ENCODE measurements at places on chromosomes 2 and 18.

GRCh38 chr2:241040081-241040803 is 41.8 kb downstream of the SNED1 start:
- no peak for DNase-seq

- DNase-seq = no peak
Observed at GRCh38 chr18:48925491-48925780, 25.3 kb downstream of the SMAD7 start.

- DNase-seq = no peak
Observed at GRCh38 chr18:74171910-74172606, 23.7 kb downstream of the TIMM21 start.

GRCh38 chr2:12207491-12207890 is 461.1 kb downstream of the LPIN1 start:
- no peak for DNase-seq

GRCh38 chr2:167209784-167210183 is 321.5 kb downstream of the XIRP2 start:
- DNase-seq = no peak

- DNase-seq = no peak
Observed at GRCh38 chr18:39843546-39843945, 2111.5 kb upstream of the PIK3C3 start.

- DNase-seq = no peak
Observed at GRCh38 chr18:56036741-56037140, 448.7 kb upstream of the TCF4 start.

DNA sequence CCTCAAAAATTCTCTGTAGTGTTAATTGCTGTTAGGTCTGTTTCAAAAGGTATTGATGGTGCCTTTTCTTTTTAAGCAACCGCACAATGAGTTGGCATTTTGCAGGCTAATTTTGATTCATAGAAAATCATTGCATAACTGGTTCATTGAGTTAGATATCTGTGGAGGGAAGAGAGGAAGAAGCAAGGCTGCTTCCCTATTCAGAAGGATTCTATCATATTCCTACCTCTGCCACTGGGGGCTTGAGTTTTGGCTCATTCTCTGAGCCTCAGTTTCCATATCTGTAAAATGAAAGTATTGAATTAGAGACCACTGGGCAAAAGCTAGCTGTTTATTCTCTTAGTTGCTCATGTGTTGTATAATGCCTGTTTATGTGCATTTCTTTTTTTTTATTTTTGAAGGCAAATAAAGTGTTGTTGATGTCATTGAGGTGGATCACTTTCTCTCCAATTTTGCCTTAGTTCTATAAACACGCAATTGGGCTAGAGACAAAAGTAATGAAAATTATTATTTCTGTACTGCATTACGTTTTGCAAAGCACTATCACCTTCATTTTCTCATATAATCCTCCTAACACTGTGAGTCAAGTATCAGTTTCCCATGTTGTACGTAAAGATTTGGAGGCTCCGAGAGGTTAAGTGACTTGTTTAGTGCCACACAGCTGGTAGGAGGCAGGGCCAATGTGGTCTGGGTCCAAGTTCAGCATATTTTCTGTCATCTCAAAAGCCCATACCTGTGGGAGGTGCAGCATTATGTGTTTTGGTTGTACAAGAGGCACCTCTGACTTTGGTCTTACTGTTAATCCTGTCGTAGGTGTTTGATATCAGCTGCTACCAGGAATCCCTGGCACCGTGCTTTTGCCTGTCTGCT is 5.9 kb downstream of the TRIB2 start:
- DNase-seq = no peak

DNA sequence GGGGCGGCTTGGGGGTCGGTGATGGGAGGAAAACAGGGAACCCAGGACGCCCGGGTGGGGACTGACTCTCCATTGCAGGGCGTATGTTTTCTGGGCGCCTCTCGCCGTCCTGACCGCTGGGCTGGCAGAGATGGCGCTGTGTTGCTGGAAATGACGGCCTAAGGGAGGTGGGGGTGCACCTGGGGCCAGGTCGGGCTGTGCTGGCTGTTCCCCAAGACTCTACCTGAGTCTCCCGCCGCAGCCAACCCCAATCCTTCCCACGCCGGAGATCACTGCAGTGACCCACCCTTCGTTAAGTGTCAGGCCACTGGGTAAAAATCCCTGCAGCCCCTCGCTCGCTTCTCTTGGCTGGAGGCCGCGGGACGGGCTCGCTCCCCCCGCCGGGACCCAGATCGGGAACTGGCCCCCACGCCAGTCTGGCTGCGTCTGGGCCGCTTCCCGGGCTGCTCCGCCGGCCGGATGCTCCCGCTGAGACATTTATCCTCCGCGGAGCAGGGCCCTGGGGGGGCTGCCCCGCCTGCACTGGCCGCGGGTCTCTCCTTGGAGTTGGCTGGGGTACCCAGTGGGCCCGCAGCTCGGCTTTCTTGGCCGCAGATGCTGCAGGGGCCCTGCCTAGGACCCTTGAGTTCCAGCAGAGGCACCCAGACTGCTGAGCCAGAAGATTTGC is 7.8 kb upstream of the ARMC9 start:
- no peak for DNase-seq

DNA sequence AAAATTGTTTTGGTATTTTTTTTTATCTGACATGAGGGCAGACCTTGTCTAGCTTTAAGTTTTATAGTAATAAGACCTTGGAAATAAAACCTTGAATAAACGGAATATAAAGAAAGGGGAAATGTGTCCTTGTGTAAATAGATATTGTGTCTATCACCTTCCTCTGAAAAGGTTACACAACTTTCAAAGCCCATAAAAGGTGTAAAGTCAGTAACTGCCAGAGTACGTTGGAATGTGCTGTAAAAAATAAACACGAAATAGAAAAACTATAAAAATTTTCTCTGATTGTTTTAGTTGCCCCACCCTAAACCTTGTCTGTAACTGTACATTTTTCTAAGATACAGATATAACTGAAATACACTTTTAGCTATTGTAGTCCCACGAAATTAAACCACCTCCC is 82.3 kb downstream of the ZEB2 start:
- no peak for DNase-seq

DNA sequence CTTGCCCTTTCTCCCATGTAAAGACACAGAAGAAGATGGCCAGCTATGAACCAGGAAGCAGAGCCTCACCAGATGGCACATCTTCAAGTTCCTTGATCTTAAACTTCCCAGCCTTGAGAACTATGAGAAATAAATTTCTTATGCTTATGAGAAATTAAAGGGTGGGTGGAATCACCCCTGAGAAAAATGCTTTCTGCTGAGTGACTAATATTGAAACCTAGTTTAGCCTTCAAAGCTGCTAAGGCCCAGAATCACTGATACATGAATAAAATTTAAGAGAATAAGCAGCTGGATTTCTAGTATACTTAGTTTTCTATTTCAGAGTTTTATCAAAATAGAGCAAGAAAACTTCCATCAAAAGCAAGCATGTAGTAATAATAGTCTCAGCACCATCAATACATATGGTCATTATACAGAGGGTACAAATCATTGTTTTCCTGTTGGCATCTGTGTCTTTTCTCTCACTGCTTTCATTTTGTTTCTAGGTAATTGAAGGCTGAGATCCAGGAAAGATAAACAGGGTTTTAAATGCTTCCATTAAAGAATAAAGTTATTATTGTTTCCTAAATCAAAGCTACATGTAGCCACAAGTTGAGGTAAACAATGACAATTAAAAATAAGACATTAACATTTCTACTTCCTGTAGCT is 53.3 kb upstream of the COL5A2 start:
- DNase-seq = no peak

GRCh38 chr2:130391872-130392670 is 36.2 kb downstream of the PTPN18 start:
- no peak for DNase-seq

DNA sequence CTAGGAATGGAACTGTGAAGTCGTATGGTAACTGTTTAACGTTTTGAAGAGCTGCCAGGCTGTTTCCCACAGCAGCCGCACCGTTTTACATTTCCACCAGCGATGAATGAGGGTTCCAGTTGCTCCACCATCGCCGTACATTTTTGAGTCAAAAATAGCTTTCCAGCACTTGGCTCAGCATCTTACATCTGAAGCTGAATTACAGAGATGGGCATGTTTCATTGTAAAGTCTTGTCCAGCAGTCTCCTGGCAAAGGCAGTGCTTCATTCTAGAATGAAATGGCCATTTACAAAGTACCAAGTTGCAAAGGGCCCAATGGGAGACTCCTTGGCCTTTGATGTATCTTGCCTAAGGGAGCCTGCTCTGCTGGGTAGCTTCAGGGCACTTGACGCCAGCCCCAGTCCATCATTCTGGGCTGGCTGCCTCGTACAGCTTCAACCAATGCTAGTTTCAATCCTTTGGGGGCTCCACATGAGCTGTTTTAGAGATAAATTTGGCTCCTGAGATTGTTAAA is 45.1 kb downstream of the ATIC start:
- DNase-seq = no peak

DNA sequence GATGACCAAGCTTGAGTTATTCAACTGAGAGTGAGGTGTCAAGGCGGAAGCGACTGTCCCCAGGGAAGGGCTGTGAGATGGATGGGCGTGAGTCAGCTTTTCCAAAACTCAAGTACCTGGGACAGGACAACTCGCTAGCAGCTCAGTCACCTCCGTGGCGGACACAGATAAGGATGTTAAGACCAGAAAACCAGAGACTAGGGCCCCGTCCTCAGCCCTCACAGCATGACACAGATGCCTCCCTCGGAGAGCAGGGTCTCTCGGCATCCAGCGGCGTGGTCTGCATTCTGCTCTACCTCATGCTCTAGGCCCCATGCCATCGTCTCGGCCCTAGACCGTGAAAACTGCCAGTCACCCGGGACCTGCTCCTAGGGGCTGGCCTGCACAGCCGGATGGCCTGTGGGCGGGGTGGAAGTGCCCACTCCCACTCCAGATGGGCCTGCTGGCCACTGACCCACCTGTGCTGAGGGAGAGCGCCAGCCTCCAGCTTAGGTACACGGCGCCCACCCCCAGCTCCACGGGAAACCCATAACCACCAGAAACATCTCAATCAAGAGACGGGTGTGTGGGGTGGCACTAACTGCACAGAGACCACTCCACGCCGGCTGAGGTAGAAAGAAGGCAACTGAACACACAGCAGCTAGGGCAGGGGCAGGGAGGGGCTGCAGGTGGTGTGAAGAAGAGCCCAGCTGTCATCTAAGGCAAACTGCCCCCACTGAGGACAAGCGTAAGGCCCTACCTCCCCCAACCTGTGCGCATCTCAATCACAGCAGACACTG is 39.8 kb downstream of the ANO7 start:
- no peak for DNase-seq

- no peak for DNase-seq
Observed at GRCh38 chr2:111159641-111160040, 38.9 kb downstream of the BCL2L11 start.

- DNase-seq = no peak
Observed at GRCh38 chr2:25063876-25064660, 22.2 kb downstream of the EFR3B start.

DNA sequence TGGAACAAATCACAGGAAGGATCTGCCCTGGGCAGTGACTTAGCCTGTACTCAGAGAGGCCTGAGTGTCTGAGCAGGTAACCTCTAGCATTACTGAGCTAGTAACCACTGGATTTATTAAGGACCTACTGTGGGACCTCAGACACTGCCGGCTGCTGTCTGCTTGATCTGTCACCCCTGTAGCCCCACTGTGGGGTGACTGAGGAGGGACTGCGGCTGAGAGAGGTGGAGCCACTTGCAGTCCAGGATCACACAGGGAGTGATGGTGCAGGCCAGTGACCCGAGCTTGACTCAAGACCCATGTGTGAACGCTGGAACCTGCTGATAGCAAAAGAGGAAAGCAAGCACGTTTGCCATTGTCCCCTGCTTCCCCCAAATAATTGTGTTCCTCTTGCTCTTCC is 15.6 kb downstream of the CHMP1B start:
- no peak for DNase-seq

DNA sequence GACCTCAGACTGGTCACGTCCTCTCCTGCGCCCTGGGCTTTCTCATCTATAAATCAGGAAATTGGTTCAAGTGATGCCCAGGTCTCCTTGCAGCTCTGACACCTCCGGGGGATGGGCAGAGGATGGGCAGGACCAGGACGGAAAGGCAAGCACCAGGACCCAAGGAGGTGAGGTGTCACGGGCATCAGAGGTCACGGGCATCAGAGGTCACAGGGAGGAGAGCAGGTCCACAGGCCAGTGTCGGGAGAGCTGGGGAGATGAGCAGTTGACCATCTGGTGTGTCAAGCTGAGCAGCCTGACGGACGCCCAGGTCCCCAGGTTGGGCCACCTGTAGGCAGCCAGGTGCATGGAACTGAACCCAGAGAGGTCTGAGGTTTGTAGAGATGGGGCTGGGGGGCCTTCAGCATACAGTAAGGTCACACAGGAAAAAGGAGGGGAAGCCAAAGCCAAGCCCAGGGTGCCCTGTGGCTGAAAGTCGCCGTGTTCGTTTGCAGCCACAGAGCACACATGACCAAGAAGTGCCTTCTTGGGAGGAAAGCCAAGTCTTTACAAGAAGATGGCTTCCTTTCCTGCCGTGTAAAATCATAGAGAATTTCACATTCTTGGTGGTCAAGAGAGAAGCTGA is 240.4 kb downstream of the ATAD2B start:
- no peak for DNase-seq

- peak; percentile 39 for DNase-seq
Observed at GRCh38 chr2:176118601-176119339, 2.2 kb downstream of the HOXD10 start.

- no peak for DNase-seq
Observed at GRCh38 chr2:146135245-146135644, 1615.3 kb upstream of the ZEB2 start.

DNA sequence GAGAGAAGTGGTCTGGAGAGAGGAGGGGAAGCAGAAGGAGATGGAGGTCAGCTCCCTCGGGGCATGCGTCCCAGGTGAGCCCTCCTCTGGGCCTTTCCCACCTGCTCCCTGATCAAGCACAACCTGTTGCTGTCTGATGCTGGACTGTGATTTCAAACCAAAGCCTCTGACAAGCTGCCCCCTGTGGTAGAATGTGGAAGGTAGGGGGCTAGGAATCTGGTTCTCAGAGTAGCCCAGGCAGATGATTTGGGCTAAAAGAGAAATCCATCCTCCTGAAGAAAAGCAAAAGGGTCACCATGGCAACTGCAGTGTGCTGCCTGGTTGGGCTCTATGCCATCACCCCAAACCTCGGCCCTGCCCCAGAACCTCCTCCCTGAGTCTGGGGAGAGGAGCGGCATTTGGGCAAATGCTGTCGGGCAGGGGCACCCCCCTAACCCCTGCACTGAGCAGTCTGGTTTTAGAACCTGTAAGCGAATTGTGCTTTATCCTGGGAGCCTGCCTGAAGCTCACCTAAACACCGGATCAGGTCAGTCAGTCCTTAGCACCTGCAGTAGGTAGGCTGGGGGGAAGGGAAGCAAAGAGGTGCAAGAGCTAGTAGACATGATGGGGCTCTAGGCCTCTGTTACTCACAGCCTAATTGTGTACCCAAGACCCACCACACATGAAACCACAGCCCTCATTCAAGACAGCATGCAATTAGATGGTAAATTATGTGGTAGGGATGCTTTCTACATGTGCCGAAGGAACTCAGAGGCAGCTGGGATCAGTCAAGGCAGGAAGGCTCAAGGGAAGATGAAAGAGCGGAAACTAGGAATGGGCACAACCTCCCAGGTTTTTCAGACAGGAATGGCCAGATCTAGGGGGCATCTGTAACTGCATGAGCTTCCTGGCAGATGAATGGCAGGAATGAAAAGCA is 83.5 kb downstream of the DNMT3A start:
- DNase-seq = no peak

Data from NCI-H510A (cell line).